H9 (cell line): ENCODE measurements at places on chromosomes 1 and 21. TPM values are rescaled to one million over a fixed set of nuclear protein-coding genes. Genes with fewer than 3 reads are reported as not detected.

Gene KCNJ15
- not detected in 2 replicates for total RNA-seq

- DNase-seq = no peak
Measured at GRCh38 chr21:46038871-46039397, 57.4 kb downstream of the COL6A1 start.

DNA sequence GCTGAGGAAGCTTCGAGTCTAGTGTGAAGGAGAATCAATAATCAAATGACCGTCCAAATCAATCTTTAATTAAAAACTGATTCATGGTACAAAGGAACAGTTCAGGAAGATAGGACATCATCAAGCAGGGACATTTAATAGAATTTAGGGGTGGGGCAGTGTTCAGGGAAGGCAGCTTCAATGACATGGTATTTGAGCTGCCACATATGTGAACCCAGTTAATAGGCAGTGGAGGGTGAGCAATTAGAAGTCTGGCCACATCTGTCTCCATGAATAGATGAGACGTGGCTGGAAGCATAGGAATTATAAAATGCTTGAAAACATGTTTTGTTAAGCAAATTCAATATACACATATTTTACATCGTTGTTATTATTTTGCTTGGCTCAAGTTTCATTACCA is 362.7 kb downstream of the PRDM2 start:
- no peak for DNase-seq

DNA sequence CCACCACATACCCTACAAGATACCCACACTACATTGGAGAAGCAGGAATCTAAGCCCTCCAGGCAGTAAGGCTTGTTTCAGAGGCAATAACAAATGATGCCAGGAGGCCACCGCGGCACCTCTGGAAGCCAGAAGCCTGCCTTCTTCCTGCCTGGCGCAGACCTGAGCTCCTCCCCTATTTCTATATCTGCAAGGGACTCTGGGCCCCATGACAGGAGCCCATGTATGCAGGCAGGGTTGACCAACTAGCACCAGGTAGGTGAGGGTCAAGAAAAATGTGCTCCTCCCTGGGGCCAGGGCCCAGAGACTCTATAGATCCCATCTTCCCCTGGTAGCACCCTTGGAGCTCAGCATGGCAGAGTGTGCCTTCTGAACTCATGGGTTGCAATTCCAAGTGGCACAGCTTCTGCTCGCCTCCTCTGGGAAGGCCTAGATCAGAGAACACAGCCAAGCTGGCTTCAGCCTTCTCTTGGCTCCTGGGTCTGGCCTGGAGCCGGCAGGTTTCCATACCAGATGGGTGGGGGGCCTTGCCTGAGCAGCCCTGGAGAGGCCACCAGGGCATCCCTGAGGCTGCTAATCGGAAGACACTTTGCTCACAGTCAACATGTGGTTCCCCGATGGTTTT is 85.1 kb downstream of the STUM start:
- no peak for DNase-seq

Gene LPAR3
- 2.5 and 3.0 TPM in 2 replicates for total RNA-seq

- no peak for DNase-seq
Measured at GRCh38 chr21:45935628-45936027, 45.9 kb upstream of the COL6A1 start.

- no peak for DNase-seq
Measured at GRCh38 chr1:19009126-19009881, 52.8 kb upstream of the IFFO2 start.

Gene C1orf216
- 11.7 and 13.5 TPM in 2 replicates for total RNA-seq

DNA sequence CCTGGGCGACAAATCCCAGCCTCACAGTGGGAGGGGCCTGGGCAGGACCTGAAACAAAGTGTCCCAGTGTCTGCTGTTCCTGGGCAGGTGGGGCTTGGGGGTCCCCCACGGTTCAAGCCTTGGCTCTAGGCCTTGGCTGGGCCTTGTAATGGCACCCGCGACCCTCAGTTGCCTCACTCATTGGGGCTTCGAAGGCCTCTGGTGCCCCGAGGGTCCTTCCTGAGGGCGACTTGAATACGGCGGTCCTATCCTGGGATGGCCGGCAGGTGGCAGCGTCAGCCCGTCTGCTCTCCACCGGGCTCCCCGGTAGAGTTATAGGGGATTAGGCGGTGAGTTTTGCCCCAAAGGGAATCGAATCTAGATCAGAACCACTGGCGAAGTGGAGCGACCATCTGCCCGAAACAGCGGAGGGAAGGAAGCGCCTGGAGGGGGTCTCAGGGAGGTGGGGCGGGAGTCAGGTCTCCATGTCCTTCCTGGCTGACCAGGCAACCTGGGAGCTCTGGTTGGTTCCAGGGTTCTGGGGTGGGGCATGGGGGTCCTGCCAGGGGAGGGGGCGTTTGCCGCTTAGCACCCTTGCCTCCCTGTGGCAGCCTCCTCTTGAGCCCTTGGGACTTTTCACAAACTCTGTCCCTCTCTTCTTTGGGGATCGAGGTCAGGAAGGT is 2.1 kb upstream of the PEX10 start:
- DNase-seq = peak; percentile 83

Gene MTFR1L
- total RNA-seq = 31.5 and 32.5 TPM in 2 replicates

- DNase-seq = no peak
Measured at GRCh38 chr1:185645686-185646085, 88.5 kb upstream of the HMCN1 start.

GRCh38 chr21:41821081-41821755 is 54.4 kb upstream of the RIPK4 start:
- DNase-seq = no peak

Gene WDR4
- total RNA-seq = 53.0 and 54.4 TPM in 2 replicates

DNA sequence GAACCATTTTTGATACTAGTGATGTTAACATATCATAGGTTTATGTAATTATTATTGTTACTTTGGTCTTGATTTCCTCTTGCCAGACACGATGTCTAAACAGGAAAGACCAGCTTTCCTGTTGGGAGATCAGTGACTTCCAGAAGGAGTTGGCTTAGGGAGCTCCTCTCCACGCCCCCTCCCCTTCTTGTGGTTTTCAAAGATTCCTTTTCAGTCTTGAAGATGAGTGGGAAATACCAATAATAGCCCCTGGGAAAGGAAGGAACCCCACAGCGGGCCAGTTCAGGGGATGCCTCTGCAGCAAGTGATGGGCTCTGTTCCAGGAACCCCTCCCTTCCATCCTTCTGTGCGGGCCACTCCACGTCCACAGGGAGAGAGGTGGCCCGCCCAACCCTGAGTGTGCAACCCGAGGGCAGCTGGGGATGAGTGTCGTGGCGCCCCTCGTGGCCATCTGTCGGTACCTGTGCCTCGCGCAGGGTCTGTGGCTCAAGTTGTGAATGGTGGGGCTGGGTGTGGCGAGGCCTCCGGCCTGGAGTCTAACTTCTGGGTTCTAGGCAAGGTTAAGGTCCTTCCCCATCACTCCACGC is 65.7 kb downstream of the TLR5 start:
- DNase-seq = peak; percentile 64

DNA sequence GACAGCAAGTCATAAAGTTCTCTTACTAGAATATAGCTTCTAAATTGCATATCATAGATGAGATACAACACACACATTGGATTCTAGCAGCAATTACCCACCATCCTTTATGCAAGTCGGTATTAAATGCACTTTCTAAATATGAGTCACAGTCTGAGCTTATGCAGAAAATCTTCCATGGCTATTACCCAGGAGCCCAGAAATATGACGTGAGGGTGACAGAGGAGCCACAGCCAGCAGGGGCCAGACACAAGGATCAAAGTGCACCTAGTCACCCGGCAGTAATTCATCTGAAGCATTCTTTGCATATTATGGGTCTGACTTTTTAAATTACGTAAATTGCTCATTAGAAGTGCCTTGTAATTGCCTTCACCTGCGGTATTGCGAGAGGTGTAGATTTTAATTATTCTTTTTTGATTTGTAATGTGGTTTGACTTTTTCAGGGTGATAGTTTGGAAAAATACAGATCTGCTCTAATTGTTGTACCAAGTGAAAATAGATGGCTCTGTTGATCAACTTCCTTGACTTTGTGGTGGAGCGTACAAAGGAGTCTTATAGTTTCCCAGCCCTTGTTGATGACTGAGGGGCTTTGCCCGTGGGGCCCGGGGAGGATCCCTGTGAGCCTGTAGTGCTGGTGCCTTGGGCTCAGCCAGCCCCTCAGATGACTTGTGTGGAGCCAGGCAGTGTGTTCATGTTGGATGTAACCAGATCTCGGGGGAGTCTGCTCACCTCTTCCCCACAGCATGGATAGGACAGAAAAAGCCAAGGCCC is 470.0 kb upstream of the VAMP3 start:
- no peak for DNase-seq

GRCh38 chr21:45035477-45035848 is 38.9 kb upstream of the ADARB1 start:
- no peak for DNase-seq

- no peak for DNase-seq
Measured at GRCh38 chr1:229064320-229065168, 206.4 kb upstream of the RAB4A start.

- no peak for DNase-seq
Measured at GRCh38 chr1:56132520-56132919, 446.8 kb downstream of the PLPP3 start.

Gene RXFP4
- not detected in 2 replicates for total RNA-seq

DNA sequence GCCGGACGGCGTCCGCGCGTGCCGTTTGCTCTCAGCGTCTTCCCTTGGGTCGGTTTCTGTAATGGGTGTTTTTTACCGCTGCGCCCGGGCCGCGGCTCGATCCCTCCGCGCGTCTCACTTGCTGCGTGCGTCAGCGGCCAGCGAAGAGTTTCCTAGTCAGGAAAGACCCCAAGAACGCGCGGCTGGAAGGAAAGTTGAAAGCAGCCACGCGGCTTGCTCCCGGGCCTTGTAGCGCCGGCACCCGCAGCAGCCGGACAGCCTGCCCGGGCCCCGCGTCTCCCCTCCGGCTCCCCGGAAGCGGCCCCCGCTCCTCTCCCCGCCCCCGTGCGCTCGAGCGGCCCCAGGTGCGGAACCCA is 159.8 kb downstream of the RUNX1 start:
- DNase-seq = peak; percentile 49

- peak; percentile 68 for DNase-seq
Measured at GRCh38 chr1:160550572-160551034, 27.5 kb upstream of the SLAMF6 start.

GRCh38 chr1:157137046-157137407 is 1.2 kb downstream of the ETV3 start:
- no peak for DNase-seq

DNA sequence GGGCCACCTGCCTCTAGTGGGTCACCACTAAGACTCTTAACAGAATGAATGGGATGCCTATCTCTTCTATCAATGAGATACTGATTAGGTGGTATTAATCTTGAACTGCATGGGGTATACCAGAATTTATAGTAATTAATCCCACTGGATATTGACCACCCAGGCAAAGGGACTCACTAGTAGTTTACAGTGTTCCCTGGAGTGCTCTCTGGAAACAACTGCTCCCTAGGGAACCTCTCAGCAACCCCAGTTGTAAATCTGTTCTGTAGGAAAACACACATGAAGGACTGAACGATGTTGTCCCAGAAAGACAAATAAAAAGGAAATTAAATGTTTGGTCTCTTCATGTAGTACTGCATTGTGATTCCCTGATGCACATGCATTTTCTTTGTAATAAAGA is 430.5 kb downstream of the HLX start:
- no peak for DNase-seq
